Cerebellar nuclear complex (tissue), 1 donor: ENCODE measurements at places on chromosomes 7 and 10.

GRCh38 chr10:111249925-111250324, 173.1 kb downstream of the ADRA2A start:
- no peak for DNase-seq

DNA sequence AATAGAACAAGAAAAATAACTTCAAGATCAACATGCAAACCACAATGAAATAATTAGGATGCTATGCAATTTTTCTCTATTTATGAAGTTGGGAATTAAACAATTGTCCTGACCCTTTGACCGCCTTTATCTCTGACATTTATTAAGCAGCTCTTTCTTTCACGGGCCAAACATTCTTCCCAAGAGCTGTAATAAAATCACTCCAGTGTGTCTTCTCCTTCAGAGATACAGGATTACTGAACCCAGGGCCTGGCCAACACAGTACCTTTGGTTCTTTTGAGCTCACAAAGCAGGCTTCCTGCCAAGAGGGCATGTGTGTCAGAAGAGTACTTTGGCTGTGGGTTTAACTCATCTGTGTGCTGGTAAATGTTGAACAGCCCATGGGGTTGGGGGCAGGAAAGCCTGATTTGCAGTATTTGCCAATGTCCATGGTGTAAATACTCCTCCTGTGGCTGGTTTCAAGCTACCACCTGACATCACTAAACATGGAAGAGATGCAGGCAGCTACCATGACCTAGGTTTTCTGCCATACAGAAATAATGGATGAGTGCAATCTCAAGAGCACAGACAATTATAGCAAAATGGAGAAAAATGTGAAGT, 121.7 kb downstream of the FANK1 start:
- DNase-seq, result no peak

DNA sequence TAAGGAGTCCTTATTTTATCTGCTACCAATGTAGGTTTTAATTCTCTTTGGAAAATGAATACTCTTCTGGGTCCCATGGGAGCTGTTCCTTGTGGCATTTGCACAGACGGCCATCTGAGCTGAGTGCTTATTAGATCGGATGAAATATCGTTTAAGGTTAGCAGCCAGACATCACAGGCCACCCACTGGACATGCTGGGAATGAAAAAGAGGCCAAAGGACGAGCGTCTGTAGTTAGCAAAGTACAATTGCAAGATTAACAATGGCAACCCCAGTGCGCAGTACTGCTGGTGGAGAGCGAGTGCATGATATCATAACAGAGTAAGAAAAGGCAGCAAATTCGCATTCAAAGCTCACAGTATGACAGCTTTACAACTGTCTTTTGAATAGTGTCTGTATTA, 28.3 kb upstream of the CREB5 start:
- DNase-seq, result no peak

GRCh38 chr10:71383972-71384687, 12.6 kb upstream of the CDH23 start:
- no peak for DNase-seq

DNA sequence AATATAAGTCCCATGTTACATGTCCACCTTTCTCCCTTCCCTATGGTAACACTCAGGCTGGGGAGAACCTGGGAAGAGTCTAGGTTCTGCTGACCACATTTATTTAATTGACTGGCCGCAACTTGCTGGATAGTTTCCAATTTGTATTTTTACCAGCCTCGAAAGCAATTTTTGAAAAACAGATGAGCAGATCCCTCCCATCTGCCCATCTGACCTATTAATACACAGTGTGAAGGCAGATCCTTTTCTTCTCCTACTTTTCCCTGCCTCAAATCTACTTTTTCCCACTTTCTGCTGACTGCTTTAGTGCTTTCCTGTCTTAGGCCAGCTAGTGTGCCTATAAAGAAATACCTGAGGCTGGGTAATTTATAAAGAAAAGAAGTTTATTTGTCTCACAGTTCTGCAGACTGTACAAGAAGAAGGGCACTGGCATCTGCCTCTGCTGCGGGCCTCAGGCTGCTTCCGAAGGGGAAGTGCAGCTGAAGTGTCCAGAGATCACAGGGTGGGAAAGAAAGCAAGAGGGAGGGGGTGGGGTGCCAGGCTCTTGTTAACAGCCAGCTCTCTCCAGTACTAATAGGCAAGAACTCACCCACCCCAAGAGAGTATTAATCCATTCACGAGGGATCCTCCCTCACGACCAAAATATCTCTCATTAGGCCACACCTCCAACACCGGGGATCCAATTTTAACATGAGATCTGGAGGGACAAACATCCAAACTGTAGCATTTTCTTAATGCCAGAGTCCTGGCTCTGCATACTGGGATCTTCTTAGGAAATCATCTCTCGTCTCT, 336.0 kb upstream of the IGFBP3 start:
- no peak for DNase-seq

DNA sequence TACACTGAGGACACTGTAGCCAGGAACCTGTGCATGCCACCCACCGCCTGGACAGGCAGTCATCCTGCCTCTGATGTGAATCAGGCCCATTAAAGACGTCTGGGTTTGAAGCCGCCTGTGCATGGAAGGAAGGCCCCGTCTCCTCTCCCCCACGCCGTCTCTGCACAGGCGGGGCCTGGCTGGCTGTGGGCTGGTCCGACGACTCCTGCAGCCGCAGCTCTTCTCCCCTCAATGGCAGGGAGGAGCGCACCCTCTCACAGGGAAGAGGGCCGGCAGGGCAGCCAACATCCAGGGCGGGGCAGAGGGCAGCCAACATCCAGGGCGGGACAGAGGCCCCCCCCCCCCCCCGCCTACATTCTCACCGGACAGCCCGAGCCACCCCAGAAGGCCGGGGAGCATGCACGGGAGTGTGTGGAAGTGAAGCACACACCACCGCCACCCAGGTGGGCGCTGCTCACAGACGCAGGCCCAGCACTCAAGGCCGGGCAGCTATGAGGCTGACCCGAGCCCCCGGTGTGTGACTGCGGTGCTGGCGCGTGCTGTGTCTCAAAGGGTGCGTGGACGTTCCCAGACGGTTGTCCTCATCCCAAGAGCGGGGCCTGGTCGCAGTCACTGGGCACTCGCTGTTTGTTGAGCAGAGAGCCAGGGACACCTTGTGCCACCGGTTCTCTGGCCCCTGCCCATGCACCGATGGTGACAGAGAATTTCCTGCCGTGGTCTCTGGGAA, 19.1 kb downstream of the DPYSL4 start:
- no peak for DNase-seq

DNA sequence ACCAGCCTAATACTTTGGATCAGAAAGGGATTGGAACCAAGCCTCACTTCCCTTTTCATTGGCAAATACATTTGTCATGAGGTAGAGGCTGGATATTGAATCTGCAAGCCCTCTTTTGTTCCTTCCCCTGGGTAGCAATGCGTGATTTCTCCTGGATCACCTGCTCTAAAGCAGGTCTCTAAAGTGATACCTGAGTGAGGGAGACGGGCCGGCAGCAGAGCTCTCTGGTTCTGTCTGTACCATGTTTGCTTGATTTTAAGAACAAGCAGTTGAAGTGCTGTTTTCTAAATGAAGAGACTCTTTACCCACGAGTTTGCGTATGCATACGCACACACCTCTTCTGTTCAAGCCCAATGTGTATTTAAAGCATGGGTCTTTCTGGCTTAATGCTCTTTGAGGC, 41.1 kb downstream of the GARS1 start:
- no peak for DNase-seq
